Ammon's horn (tissue), 1 donor: ENCODE measurements at places on chromosomes 1 and 21.

DNA sequence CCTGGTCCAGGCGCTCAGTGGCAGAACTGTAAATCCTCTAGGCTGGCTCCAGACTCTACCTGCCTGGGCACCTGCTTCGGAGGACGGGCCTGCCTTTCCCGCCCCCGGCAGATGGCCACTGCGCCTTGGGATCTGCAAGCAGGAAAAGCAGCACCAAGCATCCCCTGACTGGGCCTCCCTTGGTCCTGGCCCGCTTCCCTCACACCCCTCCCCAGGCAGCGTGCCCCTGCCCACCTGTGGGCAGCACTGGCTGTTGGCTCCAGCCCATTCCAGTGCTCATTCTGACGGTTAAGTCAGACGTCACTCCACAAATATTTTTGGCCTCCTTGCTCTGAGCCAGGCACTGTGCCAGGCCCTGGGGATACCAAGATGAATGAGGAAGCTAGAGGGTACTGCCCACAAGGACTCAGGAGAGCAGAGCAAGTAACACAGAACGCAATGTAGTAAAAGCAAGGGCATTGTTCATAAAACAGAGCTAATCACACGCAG, 22.0 kb upstream of the BLACAT1 start:
- peak; percentile 30 for DNase-seq

- DNase-seq: peak; percentile 39
Measured at GRCh38 chr1:64975740-64976139, 9.4 kb upstream of the JAK1 start.

- no peak for DNase-seq
Measured at GRCh38 chr1:185795181-185795580, 61.0 kb downstream of the HMCN1 start.

- DNase-seq: no peak
Measured at GRCh38 chr1:47766832-47767740, 230.1 kb downstream of the TRABD2B start.

GRCh38 chr21:38460171-38460742, 38.0 kb downstream of the ERG start:
- DNase-seq: no peak

- no peak for DNase-seq
Measured at GRCh38 chr1:215380566-215380965, 186.5 kb upstream of the KCTD3 start.

DNA sequence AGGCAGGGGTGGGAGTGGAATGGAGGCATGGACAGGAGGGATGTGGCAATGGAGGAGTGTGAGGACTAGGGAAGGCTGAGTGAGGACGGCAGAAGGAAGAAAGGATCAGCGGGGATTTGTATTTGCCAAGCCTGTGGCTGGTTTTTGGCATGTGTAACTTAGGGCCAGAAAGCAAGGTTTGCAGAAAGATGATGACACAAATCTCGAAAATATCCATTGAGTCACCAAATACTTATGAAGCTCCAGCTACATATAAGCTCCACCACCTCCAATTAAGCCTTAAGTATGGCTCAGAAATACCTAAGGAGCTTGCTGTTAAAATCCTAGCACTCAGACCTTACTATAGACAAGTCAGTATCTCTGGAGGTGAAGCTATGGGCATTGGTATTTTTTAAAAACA, 90.1 kb downstream of the OMA1 start:
- no peak for DNase-seq

- DNase-seq: no peak
Measured at GRCh38 chr1:162527314-162527713, 29.7 kb downstream of the UHMK1 start.

- no peak for DNase-seq
Measured at GRCh38 chr21:28892199-28893111, 100.2 kb downstream of the LTN1 start.

DNA sequence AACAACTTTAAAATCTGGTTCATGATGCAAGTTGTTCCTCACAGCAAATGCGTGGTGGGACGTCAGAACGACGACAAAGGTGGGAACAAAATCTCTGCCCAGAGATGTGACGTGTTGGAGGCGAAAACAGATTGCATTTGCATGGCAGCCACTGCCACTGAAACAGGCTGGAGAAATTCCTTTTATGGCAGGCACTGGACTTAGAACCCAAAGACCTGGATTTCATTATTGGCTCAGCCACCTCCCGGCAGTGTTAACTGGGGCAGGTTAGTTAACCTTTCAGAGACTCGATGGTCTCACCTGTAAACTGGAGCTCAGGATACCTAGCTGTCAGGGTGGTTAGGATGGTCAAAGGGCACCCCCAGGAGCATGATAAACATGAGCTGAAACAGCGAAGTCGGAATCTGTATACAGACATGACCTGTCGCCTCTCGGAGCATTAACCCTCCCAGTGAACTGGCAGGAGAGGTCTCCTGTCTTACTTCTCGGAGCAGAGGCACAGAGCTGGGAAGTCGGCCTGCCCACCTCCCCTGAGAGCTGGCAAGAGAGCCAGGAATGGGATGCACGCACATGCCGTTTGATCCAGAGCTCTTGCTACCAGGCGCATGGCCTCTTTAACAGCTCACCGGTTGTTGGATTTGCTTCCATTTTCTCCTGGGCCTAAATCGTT, 59.2 kb upstream of the TARBP1 start:
- no peak for DNase-seq

GRCh38 chr1:21499283-21499950, 9.8 kb upstream of the ALPL start:
- no peak for DNase-seq

DNA sequence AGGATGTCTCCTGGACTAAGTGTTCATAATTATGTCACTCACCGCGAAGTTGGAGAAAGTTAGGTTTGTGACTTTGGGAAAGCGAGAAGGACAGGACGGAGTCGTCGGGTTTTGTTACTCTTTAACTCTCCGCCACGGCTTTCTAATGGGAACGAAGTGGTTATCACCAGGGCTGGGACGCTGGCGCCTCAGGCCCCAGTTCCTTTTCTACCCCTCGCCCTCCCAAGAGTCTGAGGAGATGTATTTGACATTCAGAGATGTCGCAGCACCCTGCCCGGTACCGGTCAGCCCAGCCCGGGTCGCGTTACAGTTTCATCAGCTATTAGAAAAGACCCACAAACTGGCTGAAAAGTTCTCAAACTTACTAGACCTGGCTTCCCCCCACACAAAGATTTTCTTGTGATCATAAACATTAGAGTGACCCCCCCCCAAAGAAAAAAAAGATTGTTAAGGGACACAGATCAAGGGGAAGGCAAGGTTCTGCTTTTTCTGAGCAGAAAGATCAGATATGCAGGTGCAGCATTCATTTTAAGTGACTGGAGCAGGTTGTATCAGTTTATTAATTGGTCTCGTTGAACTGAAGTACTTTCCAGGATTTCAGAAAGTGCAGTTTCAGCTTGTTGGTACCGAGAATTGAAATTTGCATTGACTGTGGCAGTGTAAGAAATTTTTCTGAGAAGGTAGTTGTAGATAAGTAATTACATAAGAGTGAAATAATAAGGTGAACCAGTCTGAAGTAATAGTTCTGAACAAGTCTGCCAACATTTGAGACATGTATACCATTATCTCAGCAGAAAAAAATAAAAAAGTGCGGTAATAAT, 859 bp upstream of the ZBTB18 start:
- DNase-seq: no peak

GRCh38 chr1:161121042-161121650, 3.2 kb downstream of the NIT1 start:
- DNase-seq: no peak

DNA sequence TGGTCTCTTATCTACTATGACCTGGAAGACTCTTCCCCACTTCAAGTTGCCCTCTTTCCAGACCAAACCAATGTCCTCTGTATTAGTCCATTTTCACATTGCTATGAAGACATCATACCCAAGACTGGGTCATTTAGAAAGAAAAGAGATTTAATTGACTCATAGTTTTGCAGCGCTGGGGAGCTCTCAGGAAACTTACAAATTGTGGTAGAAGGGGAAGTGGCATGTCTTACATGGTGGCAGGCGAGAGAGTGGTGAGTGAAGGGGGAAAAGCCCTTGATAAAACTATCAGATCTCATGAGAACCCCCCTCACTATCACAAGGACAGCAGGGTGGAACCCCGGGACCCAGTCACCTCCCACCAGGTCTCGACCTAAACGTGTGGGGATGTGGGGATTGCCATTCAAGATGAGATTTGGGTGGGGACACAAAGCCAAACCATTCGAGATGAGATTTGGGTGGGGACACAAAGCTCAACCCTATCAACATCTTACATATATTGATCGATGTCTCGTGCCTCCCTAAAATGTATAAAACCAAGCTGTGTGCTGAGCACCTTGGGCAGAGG, 14.2 kb upstream of the AGPAT3 start:
- no peak for DNase-seq

DNA sequence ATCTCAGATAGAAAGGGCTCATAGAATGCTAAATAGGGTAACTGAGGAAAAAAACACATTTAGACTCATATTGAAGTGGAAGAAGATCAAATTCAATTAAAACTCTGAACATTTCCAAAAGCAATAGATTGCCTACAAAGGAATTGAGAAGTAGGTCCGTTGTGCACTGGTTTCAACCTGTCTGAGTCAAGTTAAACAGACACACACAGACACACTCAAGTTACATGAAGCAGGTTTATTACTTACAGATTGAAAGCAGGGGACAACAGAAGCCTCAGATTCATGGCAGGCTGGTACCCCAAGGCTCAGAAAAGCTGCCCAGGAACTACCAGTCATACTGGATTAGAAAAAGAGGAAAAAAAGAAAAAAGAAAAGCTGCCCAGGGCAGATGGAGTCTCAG, 20.7 kb upstream of the S100A2 start:
- DNase-seq: no peak

GRCh38 chr1:159962176-159962575, 8.1 kb upstream of the SLAMF9 start:
- DNase-seq: no peak

DNA sequence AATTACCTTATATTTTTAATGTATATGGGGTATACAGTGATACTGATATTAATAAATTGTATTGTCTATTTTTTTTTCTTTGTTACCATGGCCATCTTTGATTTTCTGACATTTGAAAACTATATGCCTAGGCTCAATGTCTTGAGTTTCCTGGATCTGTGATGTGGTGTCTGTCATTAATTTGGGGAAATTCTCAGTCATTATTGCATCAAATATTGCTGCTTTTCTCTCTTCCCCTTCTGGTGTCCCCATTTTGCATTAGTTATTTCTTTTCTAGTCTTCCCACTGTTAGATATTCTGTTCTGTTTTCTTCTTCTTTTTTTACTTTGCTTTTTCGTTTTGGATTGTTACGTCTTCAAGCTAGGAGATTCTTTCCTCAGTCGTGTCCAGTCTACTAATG, 33.8 kb downstream of the ZBTB40 start:
- DNase-seq: no peak

- DNase-seq: no peak
Measured at GRCh38 chr1:226732856-226733291, 6.2 kb downstream of the ITPKB start.

- DNase-seq: no peak
Measured at GRCh38 chr1:62613325-62613727, 16.0 kb downstream of the ANGPTL3 start.

DNA sequence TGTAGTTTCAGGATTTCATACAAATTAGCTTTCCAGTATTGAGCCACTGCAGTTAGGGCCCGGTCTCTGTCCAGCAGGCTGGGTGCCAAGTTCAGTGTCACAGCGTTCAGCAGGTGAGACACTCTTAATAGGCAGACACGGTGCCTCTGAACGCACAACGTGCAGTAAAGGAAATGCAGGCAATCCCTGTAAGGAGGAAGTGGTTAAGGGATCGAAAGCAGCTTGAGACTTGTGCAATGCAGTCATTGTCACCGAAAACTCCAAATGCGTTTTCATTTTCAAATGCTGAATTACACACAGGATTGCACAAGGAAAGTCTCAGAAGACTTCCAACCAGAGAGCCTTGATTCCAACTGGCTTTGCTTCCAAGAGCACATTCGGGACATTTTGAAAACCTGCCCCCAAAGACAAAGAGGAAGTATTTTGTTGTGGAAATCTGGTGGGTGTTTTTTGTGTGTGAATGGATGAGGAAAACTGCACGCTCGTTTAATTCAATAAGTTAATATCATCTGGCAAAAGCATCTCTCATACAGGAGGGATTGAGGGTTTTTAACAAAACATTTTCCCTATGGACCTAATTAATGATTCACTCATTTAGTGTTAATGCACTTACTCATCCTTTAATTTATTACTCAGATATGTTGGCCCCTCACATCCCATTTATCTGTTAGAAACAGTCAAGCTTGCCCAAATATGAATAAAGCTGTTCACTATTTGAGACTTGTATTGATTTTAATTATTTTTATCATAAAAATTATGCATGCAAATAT, 61.6 kb downstream of the PTGS2 start:
- peak; percentile 68 for DNase-seq

DNA sequence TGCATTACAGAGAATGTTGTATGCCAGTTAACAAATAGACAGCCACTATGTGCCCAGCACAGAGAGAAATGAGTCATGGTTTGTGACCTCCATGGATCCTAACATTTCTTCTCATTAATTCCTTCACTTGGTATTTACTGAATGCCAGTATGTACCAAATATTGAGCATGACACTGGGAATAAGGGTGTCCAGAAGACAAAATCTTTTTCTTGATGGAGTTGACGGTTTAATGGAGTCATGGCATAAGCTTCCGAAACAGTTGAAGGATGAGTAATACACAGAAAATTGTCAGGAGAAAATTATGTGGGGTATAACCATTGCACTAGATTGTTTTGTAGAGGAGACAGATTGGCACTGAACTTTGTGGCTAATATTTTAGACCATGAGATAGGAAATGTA, 36.9 kb downstream of the PTGFR start:
- no peak for DNase-seq

DNA sequence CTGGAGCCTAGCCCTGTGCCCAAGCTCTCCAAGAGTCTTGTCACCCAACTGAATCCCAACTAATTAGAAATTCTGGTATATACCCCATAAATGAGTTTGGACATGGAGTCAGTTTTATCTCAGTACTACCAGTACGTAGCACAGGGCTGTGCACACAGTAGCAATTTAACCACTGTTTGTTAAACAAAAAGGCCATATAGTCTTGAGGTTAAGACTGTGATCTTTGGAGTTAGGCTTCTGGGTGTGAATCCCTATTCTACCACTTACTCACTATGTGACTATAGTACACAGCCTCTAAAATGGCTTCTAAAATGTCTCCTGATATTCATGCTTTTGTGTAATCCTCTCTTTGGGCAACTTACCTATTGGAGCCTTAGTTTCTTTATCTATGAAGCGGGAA, 48.2 kb downstream of the RAB3B start:
- no peak for DNase-seq

GRCh38 chr1:40628903-40629292, 36.6 kb downstream of the RIMS3 start:
- no peak for DNase-seq
